Spleen (tissue), 13 donors: ENCODE measurements at places on chromosomes 5 and 9. TPM values are rescaled to one million over a fixed set of nuclear protein-coding genes. Genes with fewer than 3 reads are reported as not detected.
A peak's percentile ranks its signal among the peaks of the same experiment; 100 is the strongest.

The TGFBI gene
- total RNA-seq = 149 TPM

The POU4F3 gene
- not detected for total RNA-seq

The CORO2A gene
- total RNA-seq = 7.2 TPM

The IFT74 gene
- total RNA-seq = 25.6 TPM

The TLE1 gene
- total RNA-seq = 107 TPM

The ZNF366 gene
- 8.1 TPM for total RNA-seq

The CDX1 gene
- total RNA-seq = 0.47 TPM

The HCN1 gene
- total RNA-seq = not detected

The ACOT12 gene
- not detected for total RNA-seq

The ZNF483 gene
- total RNA-seq = 10.0 TPM

The ADAMTS12 gene
- total RNA-seq = 1.4 TPM

The CDH12 gene
- total RNA-seq = not detected

The SLC45A2 gene
- total RNA-seq = not detected

DNA sequence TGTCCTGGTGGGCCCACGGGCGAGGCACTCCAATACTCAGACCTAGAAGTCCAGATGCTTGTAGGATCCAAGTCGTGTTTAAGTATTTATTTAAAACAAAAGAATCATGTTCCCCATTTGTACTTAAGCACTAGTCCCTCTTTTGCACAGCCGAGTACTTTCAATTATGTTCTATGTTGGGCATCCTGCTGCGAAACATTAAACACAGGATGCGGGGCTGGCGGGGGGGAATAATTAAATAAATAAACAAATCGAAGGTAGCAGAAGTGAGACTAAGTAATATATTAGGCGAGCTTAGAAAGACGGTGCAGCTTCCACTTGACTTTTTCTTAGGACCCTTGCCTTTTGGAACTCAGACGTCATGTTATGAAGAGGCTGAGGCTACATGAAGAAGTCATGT, 1129.2 kb upstream of the ACO1 start:
- no peak for DNase-seq

DNA sequence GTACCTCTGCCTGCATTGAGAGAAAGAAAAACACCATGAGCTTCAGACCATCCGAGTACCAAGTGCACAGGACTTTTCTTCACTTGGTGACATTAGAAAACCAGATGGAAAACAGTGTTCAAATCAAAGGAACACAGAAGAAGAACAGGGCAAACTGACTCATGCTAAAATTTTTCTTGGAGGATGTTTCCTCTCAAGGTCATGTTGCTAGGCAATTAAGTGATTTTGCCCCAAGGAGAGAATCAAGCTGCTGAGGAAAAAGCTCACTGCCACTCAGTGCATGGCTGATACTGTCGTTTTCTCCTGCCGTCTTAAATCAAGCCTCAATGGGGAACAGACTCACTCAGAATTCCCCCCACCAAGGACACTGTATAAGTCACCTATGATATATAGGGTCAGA, 57.9 kb upstream of the SIMC1 start:
- DNase-seq = no peak

DNA sequence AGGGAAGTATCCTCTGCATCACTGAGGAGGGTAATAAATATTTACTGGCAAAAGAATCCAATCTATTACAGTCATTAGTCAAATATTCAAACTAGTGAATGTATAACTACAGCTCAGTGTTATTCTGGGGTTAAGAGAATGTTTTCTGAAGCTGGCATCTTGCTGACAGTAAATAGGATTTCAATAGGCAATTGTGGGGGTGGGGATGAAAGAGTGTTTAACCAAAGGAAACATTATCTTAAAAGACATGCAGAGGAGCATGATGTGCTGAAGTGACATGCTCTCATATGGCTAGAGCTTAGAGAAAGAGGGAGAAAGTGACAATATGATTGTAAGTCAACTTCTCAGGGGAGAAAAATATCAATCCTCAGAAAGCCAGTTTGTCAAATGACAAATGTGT, 618.4 kb upstream of the RIOK2 start:
- DNase-seq = no peak

- no peak for DNase-seq
Observed at GRCh38 chr5:142192286-142193113, 83.9 kb downstream of the NDFIP1 start.

DNA sequence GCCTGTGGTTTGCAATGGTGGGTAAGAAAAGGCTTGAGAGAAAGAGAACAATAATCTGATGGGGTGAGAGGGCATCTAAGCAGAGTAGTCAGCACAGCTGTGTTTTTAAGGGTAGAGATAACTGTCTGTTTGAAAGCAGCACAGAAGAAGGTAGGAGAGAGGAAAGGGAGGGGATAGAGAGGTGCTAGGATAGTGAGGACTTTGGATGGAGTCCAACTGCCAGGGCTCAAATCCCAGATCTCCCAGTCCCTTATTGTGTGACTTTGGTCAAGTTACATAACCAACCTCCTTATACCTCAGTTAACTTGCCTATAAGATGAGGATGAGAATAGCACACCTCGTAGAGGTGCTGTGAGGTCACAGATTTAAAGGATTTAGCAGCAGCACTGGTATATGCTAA, 55.6 kb downstream of the GPR21 start:
- DNase-seq = no peak

DNA sequence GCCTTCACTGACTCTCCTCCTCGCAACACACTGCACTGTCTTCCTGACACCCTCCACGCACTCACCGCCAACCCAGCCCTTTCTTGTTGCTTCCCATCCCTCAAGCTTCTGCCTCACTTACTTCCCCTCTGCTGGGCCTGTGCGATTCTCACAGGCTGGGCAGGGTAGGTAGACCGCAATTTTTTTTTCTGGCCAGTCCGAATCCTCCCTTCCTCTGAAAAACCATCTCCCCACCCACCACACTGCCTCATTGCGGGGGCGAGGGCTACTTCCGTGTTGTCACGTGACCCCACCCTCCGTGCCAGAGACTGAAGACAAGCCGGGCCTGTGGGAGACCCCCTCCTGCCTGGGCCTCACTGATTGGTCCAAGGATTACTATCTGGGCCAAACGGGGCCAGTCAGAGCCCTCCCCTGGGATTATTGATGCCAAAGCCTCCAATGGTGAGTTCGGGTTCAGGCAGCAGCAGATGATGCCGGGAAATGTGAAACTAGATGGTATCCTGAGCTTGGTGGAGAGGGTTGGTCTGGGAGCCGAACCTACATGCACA, 73.1 kb downstream of the STK10 start:
- DNase-seq = peak; percentile 93

DNA sequence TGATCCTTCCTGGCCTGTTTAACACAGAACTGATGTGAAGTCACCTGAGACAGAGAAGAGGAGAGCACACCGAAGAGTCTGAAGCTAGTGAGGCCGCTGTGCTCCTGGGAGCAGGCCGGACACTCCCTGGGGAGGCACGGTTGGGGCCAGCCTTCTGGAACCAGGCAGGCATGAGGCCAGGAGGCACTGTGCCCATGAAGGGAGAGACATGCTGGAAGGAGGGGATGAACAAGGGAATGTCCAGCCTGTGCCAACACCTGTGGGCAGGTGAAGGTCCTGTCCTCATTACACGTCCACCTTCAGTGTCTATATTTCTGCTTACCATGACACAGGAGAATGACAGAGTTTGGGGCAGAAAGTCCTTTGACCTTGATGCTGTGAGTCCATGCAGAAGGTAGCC, 183.8 kb upstream of the S1PR3 start:
- DNase-seq = no peak

- no peak for DNase-seq
Observed at GRCh38 chr5:142978252-142978651, 208.1 kb downstream of the ARHGAP26 start.

GRCh38 chr5:24141046-24141445, 503.7 kb downstream of the CDH10 start:
- no peak for DNase-seq

DNA sequence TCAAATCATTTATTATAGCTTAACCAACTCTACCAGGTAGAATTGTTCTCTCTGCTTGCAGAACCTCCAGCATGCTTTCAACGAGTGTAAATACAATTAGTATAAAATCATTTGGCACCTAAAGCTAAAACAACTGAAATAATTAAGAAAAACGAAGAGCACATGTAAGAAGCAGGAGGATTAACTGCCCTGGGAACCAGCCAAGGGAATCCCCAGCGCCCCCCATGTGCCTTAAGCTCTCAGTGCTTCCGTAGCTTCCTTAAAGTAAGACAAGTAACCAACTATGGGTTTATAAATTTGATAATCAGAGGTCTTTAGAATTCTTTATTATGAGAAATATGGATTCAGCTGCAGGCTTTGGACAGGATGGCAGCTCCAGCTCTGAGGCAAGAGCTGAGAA, 402.4 kb downstream of the RAB3C start:
- DNase-seq = no peak

DNA sequence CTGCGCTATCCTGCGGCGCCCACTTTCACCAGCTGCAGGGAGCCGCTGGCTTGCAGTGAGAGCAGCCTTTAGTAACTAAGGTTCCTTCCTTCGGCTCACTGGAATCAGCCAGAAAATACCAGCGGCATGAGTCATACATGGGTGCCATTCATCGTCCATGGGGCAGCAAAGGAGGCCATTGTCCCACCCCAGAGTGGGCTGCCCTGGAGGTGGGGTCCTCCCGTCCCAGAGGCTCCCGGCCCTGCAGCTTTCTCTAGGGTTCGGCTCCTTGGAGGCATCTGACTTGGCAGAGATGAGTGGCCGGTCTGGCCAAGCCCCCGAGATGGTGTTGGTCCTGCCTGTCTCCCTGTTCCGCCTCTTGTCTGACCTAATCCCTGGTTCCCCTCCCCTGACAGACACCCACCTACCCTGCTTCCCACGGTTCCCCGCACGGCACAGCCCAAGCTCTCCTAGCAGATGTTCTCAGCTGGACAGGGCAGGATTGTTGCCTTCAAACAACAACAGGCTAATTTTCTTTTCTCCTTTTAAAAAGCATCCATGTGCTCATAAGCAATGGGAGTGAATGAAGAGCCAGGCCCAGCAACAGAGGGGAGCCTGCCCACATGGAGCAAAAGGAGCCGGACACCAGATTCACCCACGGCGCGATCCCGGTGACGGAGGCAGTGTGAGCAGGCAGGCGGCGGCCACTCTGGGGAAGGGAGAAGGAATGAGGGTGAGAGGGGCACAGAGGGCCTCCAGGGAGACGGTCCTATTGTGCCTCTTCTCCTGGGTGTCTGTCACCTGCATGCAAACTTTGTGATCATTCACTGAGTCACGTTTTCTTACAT, 97.0 kb upstream of the COL5A1 start:
- DNase-seq = peak; percentile 46

- DNase-seq = no peak
Observed at GRCh38 chr5:173884402-173885053, 3.6 kb upstream of the CPEB4 start.

DNA sequence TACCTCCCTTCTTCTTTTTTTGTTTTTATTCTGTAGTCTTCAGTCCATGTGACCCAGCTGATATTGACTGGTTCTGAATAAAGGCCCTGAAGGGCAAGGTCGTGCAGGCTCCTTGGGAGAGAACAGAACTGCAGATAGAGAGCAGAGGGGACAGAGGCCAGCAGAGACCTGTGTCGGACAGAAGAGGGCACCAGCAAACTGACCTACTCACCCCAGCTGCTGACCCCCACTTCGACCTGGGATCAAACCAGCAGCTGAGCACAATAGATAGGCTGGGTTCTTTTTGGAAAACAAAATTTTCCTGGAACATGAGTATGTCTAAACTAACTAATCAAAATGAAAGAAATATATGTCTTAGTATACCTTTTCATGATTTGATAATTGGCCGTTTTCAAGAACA, 695.1 kb downstream of the NR2F1-AS1 start:
- no peak for DNase-seq

- no peak for DNase-seq
Observed at GRCh38 chr9:2859776-2860379, 16.0 kb upstream of the PUM3 start.

GRCh38 chr9:34370970-34371880, 5.5 kb downstream of the MYORG start:
- no peak for DNase-seq

GRCh38 chr5:125549322-125549911, 803.0 kb upstream of the ZNF608 start:
- no peak for DNase-seq

GRCh38 chr5:1751864-1752822, 47.5 kb downstream of the MRPL36 start:
- no peak for DNase-seq

GRCh38 chr9:70542311-70542931, 128.0 kb upstream of the KLF9 start:
- no peak for DNase-seq

DNA sequence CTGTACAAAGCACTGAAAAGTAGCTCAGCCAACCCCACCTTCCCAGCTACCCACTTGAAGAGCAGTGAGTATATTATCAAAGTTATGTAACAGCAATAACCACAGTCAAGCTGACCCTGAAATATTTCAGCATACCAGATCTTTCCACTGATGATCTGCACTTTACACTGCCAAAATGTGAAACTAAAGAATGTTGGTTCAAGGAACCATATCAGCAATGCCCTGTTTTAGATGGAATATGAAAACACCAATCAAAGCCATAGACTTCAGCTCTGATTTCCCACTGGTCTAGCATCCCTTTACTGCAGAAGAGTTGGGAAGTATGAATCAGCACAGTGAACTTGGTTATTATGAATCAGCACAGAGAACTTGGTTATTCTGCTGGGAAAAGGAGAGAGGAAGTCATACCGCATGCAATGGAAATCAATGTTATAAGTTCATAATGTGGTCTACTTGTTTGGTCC, 20.0 kb downstream of the CEMIP2 start:
- DNase-seq = no peak

DNA sequence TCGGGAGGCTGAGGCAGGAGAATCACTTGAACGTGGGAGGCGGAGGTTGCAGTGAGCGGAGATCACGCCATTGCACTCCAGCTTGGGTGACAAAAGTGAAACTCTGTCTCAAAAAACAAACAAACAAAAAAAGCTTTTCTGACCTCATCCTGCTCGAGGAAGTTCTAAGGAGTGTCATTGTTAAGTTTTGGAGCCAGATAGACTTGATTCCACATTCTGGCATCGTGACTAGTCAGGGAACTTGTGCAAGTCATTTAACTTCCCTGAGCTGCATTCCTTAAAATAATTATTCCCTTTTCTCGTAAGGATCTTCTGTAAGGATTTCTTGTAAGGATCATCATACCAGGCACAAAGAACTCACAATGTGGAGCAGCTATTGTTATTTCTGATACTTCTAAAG, 26.2 kb downstream of the SNX24 start:
- no peak for DNase-seq

DNA sequence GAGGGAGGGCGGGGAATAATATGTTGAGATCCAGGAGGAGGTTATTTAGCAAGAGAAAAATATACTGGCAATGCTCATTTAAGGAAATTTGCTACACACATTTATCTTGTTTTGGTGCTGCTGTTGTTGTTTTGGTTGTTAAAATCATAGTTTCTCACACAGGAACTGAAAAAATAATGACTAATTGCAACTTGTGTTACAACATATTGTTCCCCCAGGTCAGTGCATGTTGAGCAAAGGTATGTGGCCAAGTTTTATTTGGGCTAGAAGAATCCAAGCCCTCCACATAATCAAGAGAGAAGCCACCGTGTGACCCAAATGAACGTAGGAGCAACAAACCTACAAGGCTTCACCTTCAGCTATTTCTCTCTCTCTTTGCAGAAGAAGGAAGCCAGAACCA, 220.3 kb upstream of the DAPK1 start:
- DNase-seq = no peak
